ENCODE measurements at places on chromosomes 12 and 14.

- no peak for DNase-seq
Measured at GRCh38 chr12:22731236-22731635, 106.3 kb downstream of the ETNK1 start.

- peak; percentile 58 for DNase-seq
Measured at GRCh38 chr12:120438495-120439198, 734 bp downstream of the COX6A1 start.

DNA sequence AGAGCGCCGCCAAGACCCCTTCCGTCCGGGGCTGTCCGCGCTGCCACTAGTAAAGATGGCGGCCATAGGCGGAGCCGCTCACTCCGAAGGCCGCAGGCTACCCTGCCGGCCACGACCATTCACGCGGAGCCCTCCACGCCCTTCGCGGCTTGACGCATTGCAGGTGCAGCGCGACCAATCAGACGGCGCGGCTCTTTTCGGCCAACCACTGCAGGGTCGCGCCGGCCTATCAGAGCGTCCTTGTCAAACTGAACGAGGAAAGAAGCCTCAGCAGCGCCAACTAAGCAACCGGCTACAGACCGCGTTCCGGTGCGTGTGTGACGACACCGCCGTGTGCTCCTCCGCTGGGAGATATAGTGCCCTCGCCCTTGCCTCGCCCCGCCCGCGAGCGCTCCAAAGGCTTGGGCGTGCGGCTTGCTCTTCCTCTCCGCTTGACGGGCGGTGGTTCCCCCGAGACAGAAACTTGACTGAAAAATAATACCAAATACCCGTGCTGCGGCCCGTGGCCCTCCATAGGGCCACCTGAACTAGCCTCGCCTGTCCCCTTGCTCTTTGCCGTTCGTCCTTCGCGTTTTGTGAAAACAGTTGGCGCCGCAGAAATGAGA lies 13.6 kb upstream of the CALM1 start:
- DNase-seq, result peak; percentile 98

- DNase-seq, result peak; percentile 15
Measured at GRCh38 chr12:128137140-128137539, 129.8 kb upstream of the TMEM132C start.

DNA sequence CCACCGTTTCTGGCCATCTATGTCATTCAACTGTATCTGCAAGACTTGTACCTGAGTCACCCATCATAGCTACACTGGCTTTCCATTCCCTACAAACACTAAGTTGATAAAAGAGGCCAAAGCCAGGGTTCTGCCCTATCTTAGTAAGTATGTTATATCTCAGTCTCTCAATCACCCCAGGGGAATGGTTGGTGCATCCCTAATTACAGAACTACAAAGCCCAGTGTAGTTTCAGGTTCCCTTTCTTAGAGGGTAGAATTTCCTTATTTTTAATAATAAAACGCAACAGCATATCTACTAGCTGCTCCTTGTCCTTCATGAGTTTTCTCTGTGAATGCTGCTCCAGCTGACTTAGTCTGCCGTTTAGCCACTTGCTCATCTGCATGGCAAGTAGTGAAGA lies 57.6 kb downstream of the ST8SIA1 start:
- DNase-seq, result no peak

DNA sequence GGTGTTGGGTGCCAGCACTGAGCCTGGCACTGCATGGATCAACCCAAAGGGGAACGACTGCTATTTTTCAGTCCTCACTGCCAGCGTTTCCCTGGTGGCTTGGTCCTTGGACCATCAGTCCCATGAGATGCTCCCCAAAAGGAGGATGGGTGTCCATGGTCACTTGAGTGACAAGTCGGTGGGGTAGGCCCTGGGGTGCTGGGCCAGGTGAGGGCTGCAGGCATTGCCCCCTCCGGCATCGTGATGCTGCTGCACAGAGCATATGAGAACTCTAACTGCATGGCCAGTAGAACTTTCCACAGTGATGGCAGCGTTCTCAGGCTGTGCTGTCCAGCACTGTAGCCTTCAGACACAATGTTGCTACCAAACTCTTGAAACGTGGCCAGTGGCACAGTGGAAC lies 16.2 kb downstream of the SETD1B start:
- no peak for DNase-seq

- DNase-seq, result no peak
Measured at GRCh38 chr12:83573671-83574070, 887.0 kb downstream of the TMTC2 start.

DNA sequence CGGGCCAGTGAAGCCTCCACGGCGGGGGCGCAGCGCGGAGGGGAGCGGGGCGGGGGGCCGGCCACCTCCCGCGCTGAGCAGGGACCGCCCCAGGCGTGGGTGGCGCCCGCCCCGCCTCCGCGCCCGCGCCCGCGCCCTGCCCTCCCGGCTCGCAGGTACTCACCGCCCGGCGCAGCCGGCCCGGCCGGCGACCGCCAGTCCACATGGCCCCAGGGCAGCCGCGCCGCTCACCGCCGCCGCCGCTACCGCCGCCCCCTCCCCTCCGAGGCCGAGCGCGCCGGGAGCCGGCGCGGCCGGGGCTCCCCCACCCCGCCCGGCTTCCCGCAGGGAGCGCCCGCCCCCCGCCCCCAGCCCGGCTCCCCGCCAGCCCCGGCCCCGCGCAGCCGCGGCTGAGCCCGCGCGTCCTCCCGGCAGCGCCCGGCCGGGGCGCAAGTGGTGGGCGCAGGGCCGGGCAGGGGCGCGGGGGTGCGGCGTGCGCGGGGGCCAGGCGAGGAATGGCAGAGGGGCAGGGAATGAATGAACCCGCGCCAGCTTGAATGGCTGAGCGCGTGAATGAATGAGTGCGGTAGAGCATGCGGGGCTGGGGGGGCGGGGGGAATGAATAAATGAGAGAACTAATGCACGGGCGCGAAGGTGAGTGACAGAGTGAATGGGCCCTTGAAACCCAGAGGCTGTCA lies at the start of gene BEGAIN:
TSS of gene BEGAIN (minus strand) at position 332 of the 677 bp plus-strand sequence. CDS start at position 205, 127 bp downstream.
- no peak for DNase-seq

GRCh38 chr14:54584097-54584496 lies 17.2 kb downstream of the SAMD4A start:
- no peak for DNase-seq

DNA sequence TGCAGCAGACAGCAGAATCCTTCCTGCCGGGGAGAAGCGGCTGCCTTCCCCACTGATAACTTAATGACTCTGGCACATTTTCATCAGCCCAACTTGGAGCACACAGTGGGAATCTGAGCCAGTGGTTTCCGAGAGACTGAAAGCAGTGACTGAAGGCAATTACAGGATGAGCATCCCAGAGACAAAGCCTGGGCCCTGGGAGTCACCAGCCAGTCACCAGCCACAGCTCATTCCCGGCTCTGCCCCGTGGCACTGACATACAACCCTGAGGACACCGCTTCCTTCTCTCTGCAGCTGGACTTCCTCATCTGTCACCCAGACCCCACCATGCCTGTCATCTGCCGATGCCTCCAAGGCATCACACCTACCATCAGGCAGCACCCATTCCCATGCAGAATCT lies 192.3 kb downstream of the DPF3 start:
- no peak for DNase-seq

DNA sequence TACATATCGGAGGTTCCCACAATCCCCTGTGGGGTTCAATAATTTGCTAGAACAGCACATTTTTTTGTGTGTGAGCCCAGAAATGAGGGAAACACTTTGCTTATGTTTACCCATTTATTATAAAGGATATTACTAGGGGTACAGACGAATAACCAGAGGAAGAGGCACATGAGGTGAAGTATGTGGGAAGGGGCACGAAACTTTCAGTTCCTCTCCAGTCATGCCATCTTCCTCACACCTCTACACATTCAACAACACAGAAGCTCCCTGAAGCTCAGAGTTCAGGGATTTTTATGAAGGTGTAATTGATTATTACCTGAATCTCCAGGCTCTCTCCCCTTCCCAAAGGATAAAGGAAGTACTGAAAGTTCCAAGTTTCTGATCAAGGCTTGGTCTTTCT lies 30.2 kb upstream of the DYRK2 start:
- no peak for DNase-seq

GRCh38 chr14:104601786-104602185 lies 2.8 kb downstream of the TMEM179 start:
- no peak for DNase-seq

GRCh38 chr12:96237035-96237434 lies 42.9 kb downstream of the ELK3 start:
- DNase-seq, result no peak

GRCh38 chr12:74626397-74626796 lies 88.8 kb downstream of the ATXN7L3B start:
- no peak for DNase-seq

DNA sequence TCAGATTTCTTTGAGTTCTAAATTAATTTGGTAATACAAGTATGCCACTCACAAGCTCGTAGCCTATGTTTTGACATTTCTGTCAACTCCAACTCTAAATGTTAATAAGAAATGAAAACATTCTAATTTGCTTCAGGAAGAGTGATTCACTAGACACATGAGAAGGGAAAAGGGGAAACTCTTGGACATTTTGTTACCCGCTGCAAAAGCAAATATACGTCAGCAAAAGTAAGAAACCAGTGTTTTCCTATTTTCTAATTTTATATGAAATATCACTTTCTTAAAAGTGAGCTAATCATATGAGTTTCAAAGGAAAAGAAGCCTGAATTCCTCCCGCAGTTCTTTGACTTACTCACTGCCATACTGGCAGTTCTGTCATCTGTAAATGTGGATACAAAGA lies 162.3 kb downstream of the GRIP1 start:
- no peak for DNase-seq

GRCh38 chr12:90166671-90167070 lies 458.0 kb upstream of the ATP2B1 start:
- DNase-seq, result no peak

DNA sequence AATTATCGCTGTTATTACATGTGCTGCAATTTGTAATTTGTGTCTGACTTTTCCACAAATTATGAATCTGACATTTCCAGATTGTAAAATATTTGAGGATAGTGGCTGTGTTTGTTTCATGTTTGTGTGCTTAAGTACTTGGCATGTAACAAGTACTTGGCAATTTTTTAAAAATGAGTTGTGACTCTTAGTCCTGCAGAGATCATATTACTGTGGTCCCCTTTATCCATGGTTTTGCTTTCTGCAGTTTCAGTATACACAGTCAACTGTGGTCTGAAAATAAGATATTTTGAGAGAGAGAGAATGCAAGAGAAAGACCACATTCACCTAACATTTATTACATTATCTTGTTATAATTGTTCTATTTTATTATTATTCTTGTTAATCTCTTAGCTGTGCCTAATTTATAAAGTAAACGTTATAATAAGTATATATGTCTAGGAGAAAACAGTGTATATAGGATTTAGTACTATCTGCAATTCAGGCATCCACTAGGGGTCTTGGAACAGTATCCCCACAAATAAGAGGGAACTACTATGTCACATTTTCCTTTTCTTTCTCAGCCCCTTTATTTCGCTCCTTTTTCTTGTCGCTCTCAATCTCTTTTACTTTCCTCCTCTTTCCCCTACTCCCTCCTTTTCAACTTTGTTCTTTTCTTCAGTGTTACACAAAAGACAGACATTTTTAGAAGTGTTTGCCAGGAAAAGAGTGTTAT lies 176.1 kb downstream of the FUT8 start:
- no peak for DNase-seq

DNA sequence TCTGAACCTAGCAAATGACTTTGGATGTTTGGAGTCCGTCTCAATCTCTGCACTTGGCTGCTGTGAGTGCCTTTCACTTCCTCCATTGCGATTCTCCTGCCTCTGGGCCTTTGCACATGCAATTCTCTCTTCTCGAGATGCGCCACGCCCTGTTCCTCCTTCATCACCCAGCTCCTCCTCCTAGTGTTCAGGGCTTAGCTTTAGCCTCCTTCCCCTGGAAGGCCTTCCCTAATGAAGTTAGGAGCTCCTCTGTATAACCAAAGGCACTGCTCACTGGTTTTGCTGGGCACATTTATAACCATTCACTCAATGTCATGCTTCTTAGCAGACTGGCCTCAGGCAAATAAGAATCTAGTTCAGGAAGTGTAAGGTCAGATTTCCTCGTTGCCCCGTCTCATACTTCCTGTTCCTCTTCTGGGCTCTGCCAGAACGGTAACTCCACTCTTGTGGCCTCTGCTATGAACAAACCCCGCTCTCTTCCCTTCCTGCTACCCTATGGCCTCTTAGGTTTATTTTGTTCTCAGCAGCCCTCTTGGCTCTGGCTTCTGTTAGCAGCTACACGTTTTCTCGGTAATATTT lies 171.4 kb downstream of the CRADD start:
- peak; percentile 51 for DNase-seq

GRCh38 chr12:15122344-15122743 lies 98.9 kb downstream of the RERG start:
- DNase-seq, result no peak

DNA sequence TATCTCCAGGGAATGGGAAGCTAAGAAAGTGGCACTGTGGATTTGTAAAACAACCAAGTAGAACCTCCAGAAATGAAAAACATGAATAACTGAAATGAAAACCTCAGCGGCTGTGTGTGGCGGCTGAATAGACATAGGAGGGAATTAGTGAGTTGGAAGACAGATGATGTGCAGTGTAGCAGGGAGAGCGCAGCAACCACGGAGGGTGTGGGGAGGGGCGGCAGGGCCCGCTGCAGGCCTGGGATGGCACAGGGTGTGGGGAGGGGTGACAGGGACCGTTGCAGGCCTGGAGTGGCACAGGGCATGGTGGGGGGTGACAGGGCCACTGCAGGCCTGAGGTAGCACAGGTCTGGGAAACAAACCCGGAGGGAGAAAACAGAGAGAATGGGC lies 51.1 kb downstream of the BEGAIN start:
- no peak for DNase-seq

DNA sequence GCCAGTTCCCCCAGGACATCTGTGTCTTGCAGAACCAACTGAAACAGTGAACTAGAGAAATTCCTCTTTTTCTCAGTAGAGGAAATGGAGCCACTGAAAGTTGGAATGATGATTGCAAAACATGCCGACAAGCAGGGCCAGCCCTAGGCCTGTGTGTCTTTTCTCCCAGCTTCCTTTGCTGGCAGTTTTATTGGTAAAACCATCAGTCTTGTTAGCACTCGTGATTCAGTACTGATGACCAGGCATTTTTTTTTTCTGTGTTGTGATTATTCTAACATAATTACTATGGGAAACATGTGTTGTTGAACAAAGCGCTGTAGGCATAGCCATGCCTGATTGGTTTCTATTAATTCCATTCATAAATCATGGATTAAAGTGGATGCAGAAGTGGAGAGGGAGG lies 620.7 kb downstream of the AACS start:
- DNase-seq, result no peak

GRCh38 chr14:60215520-60216420 lies 33.3 kb upstream of the PPM1A start:
- DNase-seq, result no peak

Measured in NAMALWA (cell line).